DMS79 treated with DMSO at 0.1 percent for 48 hours (cell line): ENCODE measurements at places on chromosomes 4 and X.

GRCh38 chrX:24435060-24435459 is 30.0 kb upstream of the PDK3 start:
- no peak for DNase-seq

GRCh38 chr4:6180841-6181631 is 19.3 kb downstream of the JAKMIP1 start:
- DNase-seq, result no peak

- DNase-seq, result peak; percentile 42
These were observed 1.5 kb downstream of the IRF2 start for GRCh38 chr4:184472614-184473498.

GRCh38 chr4:136078976-136079375 is 1453.3 kb downstream of the PCDH18 start:
- DNase-seq, result no peak

DNA sequence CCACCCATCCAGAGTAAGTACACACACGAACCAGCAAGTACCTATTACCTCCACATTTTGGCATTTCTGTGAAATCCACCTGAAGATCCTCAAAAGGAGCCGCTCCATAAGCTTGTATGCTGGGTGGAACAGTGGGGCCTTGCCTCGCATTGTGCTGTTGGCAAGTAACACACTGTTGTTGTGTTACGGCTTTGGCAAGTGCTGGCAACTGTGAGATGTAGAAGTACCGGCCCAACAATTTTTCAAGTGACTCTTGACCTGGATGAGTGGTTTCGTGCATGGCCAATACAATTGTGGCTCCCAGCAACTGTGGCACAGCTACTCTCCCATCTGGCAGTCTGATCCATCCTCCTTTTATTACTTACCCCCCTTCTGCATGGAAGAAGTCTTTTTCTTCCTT is 128.7 kb downstream of the CCNB3 start:
- peak; percentile 65 for DNase-seq

- DNase-seq, result no peak
These were observed 421.2 kb downstream of the TRAM1L1 start for GRCh38 chr4:116664198-116664597.

GRCh38 chr4:112852601-112853000 is 196.9 kb upstream of the ANK2 start:
- DNase-seq, result no peak

DNA sequence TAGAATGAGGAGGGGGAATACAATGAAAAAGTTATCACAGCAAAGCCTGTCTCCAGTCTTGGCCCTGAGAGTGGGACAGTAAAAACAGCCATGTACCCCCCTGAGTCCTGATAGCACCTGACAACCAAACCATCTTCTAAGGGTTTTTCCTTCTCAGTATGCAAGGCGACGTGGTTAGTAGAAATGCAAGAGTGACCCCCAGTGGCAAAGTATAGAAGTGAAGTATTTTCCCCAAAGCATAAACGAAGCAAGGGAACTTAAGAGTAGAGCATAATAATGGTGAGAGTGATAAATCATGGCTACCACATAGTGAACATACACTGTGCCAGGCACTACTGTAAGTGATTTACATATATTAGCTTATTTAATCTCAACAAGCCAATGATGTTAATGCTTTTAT is 52.8 kb downstream of the FAM47C start:
- no peak for DNase-seq

DNA sequence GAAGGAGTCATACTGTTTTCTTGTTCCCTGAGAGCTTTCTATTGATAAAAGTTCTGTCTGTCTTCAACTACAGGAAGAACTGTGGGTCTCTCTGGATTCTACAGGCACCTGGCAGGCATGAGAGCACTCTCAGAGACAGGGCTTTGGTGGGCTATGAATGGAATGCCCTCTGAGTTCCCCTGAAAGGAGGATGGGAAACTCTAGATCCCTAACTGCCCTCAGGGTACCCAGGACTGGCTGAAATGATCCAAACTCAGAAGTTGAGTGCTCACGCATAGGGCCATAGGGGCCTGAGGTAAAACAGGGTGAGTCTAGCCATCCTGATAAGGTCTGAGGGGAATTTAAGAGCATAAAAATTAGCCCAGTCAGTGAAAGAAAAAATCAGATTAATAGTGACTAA is 59.0 kb upstream of the SCRG1 start:
- no peak for DNase-seq

DNA sequence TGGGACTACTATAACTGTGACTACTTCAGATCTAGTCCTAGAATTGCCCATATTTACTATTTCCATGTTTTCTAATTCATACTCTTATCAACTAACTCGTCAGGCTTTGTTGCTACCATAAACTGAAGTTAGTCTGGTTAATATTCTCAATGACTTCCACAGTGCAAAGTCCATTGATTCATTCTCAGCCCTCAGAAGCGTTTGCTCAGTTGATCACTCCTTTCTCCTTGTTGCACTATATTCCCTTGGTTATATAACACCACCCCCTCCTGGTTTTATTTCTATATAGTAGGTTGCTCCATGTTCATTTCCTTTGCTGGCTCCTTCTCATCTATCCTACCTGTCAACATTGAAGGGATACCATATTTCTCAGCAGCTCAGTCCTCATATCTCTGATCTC is 27.2 kb upstream of the SLC6A14 start:
- DNase-seq, result no peak

- no peak for DNase-seq
These were observed 694 bp downstream of the TBL1X start for GRCh38 chrX:9465380-9466123.

GRCh38 chrX:109619771-109620170 is 5.2 kb downstream of the KCNE5 start:
- no peak for DNase-seq

DNA sequence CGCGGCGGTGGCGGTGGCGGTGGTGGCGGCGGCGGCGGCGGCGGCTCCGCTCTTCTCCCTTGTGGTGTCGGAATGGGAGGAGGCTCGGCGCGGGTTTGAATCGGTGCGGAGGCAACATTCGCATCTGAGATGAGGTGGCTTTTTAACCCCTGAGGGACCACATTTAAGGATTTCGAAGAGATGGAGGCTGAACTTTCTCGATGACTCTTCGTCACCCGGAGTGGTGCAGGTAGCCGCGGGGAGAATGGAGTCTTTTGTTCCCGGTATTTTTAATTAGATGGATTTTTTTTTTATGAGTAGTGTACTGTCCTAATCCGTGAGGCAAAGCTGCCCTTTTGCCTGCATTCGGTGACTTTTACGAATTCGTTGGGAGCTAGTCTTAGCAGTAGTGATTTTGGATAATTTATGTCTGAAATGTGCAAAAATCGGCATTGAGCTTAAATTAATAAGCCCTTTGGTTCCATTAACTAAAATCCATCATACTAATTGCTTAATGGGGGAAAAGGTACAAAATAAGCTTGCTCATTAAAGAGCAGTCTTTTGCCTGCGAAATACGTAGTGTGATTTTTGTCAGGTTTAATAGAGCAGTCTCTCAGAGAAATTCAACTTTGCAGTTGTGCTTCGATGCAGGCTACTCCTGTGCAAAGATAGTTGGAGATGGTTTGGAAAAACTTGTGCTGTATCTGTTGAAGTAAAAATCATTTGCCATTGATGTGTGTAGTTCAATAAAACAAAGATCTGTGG is 206.2 kb downstream of the TENM3 start:
- no peak for DNase-seq

DNA sequence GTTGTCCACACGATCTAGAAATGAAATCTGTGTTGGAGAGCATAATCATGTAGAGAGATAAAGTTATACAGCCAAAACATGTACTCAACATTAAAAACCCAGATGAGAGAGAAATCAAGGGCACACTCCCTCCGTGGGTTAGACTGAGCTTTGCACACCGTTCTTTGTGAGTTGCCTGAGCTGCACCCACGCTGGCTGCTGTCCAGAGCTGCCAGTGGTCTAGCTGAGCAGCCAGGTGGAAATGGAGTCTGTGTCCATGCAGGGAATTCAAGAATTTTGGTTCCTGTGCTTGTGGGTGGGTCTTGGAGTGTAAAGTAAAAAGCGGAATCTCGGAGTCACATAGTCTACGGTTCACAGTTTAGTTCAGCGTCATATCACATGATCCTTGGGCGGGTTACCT is 84.6 kb downstream of the GPR143 start:
- DNase-seq, result no peak

GRCh38 chrX:114152130-114152529 is 431.8 kb upstream of the HTR2C start:
- DNase-seq, result no peak

- DNase-seq, result no peak
These were observed 40.3 kb downstream of the GSX2 start for GRCh38 chr4:54140287-54140686.

DNA sequence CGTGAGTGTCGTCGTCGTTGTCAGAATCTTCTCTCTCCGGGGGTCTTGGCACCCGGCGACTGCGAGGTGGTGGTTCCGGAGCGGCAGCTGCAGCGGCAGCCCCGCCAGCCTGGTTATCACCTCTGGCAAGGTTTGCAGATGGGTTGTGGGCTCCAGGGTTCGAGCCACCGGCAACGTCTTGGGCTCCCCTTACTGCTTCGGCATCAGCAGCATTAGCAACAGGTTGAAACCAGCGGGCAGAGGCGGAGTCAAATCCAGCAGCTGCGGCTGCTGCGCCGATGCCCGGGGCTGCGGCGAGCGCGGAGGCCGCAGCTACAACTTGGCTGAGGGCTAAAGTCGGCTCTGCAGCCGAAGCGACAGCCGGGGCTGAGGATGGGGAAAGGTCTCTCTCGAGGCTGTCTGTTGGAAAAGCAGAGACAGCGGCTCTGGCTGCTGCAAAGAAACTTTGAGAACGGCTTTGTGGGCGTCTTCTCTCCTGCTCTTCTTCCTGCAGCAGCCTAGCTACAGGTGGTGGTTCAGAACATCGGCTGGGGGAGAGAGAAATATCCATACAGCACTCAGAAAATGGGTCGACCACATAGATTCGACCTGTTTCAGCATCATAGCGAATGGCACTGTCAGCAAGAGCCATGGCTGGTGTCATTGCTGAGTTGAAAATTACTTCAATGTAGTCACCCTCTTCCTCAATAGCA is 3.6 kb downstream of the IRS4 start:
- DNase-seq, result no peak

DNA sequence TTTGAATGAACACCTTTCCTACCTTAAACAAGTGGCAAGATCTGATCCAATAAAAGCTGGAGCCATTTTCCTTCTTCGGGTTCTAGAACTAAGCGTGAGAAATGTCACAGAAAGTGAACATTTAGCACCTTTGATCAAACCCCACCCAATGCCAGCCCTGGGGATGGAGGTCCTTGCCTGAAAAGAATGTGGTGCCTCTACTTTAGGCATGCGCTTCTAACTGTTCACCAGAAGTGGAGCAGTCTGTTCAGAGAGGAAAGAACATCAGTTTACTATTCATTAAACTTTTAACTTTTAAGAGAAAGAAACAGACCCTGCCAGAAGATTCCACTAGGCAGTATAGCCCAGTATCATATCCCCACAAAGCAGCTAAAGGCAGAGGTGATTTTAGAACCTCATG is 75.9 kb downstream of the INTS12 start:
- DNase-seq, result no peak

- DNase-seq, result no peak
These were observed 5.0 kb downstream of the TRIM75 start for GRCh38 chr4:165058666-165059065.

GRCh38 chr4:141074098-141074878 is 59.0 kb downstream of the RNF150 start:
- no peak for DNase-seq

DNA sequence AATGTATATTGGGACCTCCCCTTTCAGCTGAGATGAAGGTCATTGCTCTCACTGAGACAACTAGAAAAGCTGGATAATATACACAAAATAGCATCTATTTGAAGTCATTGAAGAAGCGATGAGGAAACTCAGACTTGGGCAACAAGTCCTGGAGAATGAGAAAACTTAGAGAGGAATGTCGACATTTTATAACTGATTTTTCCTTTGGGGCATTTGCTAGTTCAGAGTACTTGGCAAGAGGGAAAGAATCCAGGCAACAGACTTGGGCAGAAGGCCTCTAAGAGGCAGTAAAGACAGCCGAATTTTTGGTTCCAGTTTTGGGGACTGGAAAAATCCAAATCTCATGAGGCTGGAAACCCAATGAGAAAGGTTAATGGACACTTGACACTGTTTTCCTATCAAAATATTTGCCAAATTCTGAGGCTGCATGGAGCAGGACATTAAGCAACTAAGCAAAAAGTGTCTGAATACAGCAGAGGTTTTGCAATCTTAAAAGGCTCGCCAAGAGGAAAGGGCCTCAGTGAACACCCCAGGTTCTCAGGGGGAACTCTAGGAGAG is 21.0 kb upstream of the ANXA5 start:
- no peak for DNase-seq

GRCh38 chr4:8422327-8422726 is 18.2 kb downstream of the ACOX3 start:
- DNase-seq, result no peak

GRCh38 chrX:9995855-9996339 is 28.7 kb downstream of the CLDN34 start:
- peak; percentile 0 for DNase-seq

GRCh38 chr4:4858527-4859324 is 739 bp upstream of the MSX1 start:
- DNase-seq, result no peak

- DNase-seq, result no peak
These were observed 39.1 kb upstream of the TMEM184C start for GRCh38 chr4:147578051-147578476.

DNA sequence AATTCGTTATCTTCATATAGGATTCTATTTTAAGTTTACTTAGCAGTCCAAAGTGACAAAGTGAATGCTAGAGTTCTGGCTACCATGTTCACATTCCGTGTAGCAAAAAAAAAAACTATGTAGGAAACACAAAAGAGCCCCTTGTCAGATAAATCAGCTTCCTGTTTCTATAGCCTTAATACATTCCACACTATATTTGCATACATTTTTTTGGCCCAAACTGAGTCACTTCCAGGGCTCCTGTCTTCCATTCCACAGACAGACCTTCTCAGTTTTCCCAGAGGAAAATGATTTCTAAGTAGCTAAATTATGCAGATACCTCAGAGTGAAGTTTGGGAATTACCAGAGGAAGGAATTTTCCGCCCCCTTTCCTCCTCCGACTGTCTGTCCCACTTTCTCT is 841.9 kb upstream of the HS3ST1 start:
- no peak for DNase-seq

GRCh38 chr4:134189480-134189879 is 12.1 kb downstream of the PABPC4L start:
- no peak for DNase-seq

GRCh38 chrX:4547213-4547836 is 833.9 kb upstream of the PRKX start:
- DNase-seq, result peak; percentile 0

GRCh38 chr4:89289312-89289711 is 18.3 kb downstream of the GPRIN3 start:
- no peak for DNase-seq

DNA sequence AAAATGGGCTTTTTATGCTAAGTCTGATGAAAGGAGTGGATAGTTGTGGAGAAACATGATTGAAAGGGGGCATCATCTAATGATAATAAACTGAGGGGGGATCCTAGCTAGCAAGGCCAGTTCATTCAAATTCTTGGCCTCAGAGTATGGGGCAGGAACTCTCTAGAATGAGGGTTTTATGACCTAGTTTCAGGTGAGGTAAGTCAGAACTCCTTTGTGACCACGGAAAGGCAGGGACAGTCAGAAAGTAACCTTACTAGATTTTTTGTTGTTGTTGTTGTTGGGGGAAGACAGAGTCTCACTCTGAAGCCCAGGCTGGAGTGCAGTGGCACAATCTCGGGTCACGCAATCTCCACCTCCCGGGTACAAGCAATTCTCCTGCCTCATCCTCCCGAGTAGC is 1.5 kb upstream of the PAQR3 start:
- DNase-seq, result no peak

- peak; percentile 30 for DNase-seq
These were observed at the start of gene NDUFC1 for GRCh38 chr4:139301821-139302611. Gene NDUFC1, minus strand, starts transcription at chr4:139302477. Its CDS starts 6,679 bp downstream, at chr4:139295798.
